ENCODE measurements at places on chromosomes 12 and 14. TPM values are rescaled to one million over a fixed set of nuclear protein-coding genes. Genes with fewer than 3 reads are reported as not detected.

DNA sequence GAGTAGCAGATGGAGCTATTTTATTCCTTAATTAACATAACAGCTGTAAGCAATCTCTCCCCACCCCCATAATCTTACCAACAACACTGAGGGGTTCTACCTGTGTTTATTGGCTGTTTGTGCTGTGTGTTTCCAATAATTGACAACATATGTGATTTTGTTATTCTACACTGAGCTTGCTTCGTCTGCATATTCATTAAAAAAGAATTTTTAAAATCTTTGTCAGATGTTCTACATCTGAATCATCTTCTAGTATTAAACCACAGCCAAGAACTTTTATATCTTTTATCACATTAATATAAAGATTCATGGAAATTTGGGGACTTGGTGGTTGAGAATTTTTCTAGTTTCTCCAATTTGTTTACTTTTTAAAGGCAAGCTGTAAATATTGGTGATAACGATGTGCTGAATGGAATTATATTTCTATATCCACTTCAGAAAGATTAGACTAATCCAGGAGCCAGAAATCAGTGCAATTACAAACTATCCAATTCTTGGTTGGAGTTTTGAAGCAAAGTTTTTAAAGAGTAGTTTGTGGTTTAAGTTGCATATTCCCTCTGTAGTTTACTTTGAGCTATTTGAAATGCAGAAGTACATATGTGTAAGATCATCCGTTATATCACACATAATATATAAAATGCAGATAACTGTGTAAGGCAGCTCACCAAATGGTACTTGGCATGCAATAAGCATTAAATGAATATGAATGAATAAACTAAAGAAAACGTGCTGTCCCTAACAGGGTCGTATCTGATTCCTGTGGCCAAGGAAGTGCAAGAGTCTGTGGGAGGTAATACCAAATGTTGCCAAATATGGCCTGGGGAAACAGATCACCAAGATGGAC lies 206.9 kb downstream of the PELI2 start:
- H3K4me1 ChIP-seq: no peaks in the 10 kb centered on the region
- no peaks in the 10 kb centered on the region for H3K27me3 ChIP-seq

DNA sequence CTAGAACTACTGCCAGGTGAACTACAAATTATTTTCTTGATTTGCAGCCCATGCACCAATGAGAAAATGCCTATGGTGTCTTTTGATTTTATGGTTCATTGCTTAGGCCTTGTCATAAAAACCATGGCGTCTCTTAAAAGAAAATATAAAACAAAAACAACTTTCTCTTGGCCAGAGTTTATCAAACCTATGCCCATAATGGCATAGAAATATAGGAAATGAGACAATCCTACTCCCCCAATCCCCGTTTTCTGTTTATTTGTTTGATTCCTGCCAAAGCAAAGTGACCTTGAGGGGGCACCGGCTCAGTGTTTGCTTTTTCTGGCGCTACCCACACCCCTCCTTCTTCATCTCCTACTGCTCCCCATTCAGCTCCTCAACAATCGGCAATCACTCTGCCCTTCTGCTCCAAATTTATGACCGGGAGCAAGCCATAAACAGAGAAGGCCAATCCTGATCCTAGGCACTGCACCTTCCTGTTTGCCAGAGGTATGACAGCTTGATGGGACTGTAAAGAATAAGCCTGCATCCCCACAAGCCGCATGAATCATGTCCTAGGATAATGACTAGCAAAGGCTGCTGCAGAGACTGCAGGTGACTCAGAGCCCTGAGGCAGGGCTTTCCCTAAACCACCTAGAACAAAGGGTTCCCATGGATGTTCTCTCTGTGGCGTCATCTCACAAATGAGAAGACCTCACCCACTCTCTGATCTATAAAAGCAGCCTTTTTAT lies 874.9 kb downstream of the NRXN3 start:
- no peak overlapping the region for H3K27ac ChIP-seq
- no peaks in the 10 kb centered on the region for H3K4me1 ChIP-seq
- no peak overlapping the region for H3K4me3 ChIP-seq
- no peaks in the 10 kb centered on the region for H3K27me3 ChIP-seq
- DNase-seq: no peak

- peak overlapping the region; percentile 31 for H3K27ac ChIP-seq
- H3K36me3 ChIP-seq: no peaks in the 10 kb centered on the region
- DNase-seq: no peak
- peaks cover 2% of the 10 kb centered on the region for H3K4me1 ChIP-seq
- H3K27me3 ChIP-seq: no peaks in the 10 kb centered on the region
- no peak overlapping the region for H3K4me3 ChIP-seq
These were observed 41.6 kb downstream of the GUCY2C start for GRCh38 chr12:14654842-14655241.

DNA sequence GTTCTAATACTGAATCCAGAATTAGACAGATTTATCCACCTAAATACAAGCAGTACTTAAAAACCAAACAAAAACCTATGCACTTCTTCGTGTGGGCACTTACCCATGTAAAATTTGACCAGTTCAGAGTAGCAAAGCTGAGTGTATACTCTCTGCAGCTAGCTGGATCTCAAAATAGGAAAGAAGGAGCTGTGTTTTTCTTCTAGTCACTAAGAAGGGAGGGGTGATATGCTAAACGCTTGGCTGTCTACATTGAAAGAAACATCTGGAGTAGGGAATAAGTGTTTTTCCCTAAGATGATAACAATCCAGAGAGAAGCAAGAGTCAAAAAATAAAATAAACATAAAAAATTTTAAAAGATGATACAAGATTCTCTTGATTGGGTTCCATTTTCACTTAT lies 20.0 kb downstream of the RBMS2 start:
- no peak overlapping the region for H3K4me3 ChIP-seq
- H3K27me3 ChIP-seq: no peaks in the 10 kb centered on the region
- no peak overlapping the region for H3K27ac ChIP-seq
- peaks cover 3% of the 10 kb centered on the region for H3K36me3 ChIP-seq

GRCh38 chr12:93466625-93467350 lies 526 bp upstream of the MRPL42 start:
- H3K36me3 ChIP-seq: no peaks in the 10 kb centered on the region
- no peaks in the 10 kb centered on the region for H3K27me3 ChIP-seq

- peak overlapping the region; percentile 72 for H3K27ac ChIP-seq
- peaks cover 12% of the 10 kb centered on the region for H3K4me1 ChIP-seq
- no peak for DNase-seq
- H3K27me3 ChIP-seq: no peaks in the 10 kb centered on the region
- H3K36me3 ChIP-seq: no peaks in the 10 kb centered on the region
These were observed 162.6 kb downstream of the MYRFL start for GRCh38 chr12:69987579-69988091.

DNA sequence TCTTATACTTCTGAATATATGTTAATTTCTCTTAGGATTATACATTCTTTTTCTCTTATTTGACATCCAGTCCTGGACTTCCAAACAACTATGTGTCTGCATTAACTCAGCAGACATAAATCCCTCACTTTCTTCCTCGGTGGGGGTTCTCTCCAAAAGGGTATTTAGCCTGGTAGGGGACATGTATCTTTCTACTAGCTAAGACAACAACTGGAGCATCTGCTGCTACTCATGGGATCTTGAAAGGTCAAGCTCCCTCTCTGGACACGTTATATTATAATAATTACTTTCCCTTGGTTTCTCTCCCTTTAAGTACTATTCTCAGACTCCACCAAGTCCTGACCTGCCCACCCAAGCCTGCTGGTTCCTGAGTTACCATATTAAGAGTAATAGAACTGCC lies 983.7 kb upstream of the FLRT2 start:
- H3K4me3 ChIP-seq: no peak overlapping the region
- H3K4me1 ChIP-seq: no peaks in the 10 kb centered on the region
- no peak for DNase-seq
- H3K36me3 ChIP-seq: no peaks in the 10 kb centered on the region
- no peak overlapping the region for H3K27ac ChIP-seq

The SLC38A4 gene
- not detected for total RNA-seq

The POMT2 gene
- 28.4 TPM for total RNA-seq

- no peak for DNase-seq
These were observed 33.0 kb downstream of the RASSF9 start for GRCh38 chr12:85803231-85803630.

DNA sequence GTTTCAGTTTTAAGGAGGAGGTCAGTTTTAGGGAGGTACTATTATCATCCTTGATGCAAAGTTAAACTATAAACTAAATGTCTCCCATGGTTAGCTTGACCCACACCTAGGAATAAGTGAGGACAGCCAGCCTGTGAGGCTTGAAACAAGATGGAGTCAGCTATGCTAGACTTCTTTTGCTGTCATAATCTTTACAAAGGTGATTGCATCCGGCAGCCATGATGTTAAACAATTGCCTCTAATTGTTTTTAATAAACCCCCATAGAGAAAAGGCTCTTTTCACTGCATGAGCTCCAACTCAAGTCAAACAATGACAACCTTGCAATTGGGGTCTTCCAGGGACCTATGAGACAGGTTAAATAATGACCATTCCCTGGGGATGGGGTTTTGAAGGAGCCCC lies 45.7 kb upstream of the EEA1 start:
- no peaks in the 10 kb centered on the region for H3K27me3 ChIP-seq
- no peaks in the 10 kb centered on the region for H3K36me3 ChIP-seq
- no peak overlapping the region for H3K4me3 ChIP-seq

DNA sequence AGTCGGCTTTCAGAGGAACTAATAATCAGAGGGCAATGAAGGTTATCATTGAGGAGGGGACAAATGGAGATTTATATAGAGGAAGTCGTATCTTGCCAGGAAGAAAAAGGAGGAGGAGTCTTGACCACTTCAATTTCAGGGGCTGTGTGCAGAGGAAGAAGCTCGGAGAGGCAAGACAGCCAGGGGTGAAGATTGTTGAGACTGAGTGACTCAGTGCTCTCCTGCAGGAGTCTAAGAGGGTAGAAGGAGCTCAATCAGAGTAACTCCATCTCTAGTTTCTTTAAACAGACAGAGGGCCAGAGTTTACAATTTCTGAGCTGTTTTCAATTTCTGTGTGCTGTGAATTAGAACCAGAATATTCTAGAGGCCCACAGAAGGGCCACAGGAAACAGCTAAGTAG lies 439.3 kb upstream of the PRICKLE1 start:
- no peaks in the 10 kb centered on the region for H3K36me3 ChIP-seq
- DNase-seq: no peak
- no peak overlapping the region for H3K27ac ChIP-seq
- no peaks in the 10 kb centered on the region for H3K4me1 ChIP-seq
- no peak overlapping the region for H3K4me3 ChIP-seq

- peaks cover 32% of the 10 kb centered on the region for H3K4me1 ChIP-seq
- peak overlapping the region; percentile 90 for H3K27ac ChIP-seq
These were observed 576 bp downstream of the SYNE3 start for GRCh38 chr14:95515596-95516552.
